ENCODE measurements at places on chromosomes 2 and 18.

DNA sequence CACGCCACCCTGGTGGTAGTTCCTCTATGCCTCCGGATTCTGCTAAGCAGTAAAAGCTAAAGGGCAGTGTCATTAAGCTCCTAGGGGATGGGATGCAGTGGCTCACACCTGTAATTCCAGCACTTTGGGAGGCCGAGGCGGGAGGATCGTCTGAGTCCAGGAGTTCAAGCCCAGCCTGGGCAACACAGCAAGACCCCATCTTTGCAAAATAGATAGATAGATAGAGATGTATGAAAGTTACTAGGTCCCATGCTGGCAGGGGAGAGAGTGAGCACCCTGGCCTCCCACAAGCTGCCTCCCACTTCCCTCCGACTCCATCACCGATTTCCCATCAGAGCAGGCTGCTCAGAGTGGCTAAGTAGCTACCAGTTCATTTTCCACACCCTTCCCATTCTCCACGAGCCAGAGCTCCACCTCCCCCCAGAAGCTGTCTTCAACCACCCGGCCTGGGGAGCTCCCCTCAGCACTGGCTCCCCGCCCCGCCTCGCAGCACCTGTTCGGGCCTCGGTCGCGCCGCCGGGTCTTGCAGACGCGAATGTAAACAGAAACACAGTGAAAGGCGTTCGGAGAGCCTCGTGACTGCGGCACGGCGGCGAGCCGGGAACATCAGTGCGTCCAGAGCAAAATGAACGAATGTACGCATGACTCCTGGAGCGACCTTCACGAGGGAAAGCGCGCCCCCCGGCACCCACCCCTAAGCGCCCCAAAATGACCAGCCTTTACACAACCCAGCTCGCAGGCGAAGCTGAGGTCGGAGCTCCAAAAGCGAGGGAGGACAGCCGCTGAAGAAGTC, 598 bp upstream of the CEP68 start:
- DNase-seq = peak; percentile 28

GRCh38 chr2:169507698-169508097, 1.8 kb upstream of the KLHL41 start:
- peak; percentile 41 for DNase-seq

DNA sequence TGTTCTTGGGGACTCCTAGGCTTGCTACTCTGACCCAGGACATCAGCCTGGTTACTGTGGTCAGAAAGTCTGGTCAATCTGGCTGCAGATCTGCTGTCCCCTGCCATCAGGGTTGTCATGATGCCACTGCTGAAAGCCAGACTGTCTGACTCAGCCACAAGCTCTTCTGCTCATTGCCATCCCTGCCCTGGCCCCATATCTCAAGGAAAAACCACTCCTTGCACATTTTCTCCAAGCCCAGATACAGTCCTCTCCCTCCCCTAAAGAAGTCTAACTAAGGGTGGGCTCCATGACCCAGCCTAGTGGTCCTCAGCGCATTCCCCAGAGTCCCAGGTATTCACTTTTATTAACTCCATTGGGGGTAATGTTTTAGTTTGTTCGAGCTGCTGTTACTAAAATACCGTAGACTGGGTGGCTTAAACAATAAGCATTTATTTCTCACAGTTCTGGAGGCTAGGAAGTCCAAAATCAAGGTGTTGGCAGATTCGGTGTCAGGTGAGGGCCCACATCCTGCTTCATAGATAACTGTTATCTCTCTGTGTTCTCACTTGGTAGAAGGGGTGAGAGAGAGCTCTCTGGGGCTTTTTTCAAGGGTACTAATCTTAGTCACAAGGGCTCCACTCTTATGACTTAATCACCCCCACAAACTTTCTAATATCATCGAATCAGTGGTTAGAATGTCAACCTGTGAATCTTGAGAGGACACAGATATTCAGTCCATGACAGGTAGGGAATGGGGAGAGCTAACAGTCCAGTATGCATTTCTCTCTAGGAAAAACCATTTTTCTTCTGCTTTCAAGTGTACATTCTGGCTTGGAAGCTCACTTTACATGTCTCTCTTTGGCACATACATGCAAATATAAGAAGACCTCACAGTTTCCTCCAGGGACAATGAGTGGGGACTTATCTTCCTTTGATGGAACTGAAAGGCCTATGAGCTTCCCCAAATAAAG, 94.8 kb upstream of the CXCR4 start:
- DNase-seq = no peak

DNA sequence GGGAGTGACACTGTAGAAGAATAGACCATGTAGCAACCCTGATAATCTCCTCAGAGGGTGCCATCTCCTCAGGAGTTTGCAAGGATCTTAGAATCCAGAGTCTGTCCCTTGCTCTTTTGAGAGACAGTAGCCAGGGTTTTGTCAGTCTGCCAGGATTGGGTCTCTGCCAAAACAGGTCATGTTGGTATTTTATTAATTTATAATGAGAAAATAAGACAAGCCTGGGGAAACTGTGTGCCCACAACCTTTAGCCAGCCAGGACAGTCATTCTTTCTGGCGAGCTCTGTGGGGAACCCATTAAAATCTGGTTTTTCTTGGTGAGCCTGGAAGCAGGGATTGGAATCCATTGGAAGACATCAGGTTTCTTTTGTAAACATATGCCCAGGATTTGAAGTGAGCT, 78.6 kb downstream of the PTPRM start:
- no peak for DNase-seq

GRCh38 chr18:72985686-72986085, 117.9 kb upstream of the NETO1 start:
- no peak for DNase-seq

GRCh38 chr2:196166876-196167275, 4.5 kb downstream of the STK17B start:
- DNase-seq = no peak

GRCh38 chr18:68177807-68178702, 536.9 kb downstream of the TMX3 start:
- DNase-seq = peak; percentile 84

GRCh38 chr18:44712025-44712424, 31.3 kb downstream of the SETBP1 start:
- no peak for DNase-seq

- DNase-seq = no peak
Observed at GRCh38 chr2:14928056-14928455, 295.5 kb downstream of the LRATD1 start.

DNA sequence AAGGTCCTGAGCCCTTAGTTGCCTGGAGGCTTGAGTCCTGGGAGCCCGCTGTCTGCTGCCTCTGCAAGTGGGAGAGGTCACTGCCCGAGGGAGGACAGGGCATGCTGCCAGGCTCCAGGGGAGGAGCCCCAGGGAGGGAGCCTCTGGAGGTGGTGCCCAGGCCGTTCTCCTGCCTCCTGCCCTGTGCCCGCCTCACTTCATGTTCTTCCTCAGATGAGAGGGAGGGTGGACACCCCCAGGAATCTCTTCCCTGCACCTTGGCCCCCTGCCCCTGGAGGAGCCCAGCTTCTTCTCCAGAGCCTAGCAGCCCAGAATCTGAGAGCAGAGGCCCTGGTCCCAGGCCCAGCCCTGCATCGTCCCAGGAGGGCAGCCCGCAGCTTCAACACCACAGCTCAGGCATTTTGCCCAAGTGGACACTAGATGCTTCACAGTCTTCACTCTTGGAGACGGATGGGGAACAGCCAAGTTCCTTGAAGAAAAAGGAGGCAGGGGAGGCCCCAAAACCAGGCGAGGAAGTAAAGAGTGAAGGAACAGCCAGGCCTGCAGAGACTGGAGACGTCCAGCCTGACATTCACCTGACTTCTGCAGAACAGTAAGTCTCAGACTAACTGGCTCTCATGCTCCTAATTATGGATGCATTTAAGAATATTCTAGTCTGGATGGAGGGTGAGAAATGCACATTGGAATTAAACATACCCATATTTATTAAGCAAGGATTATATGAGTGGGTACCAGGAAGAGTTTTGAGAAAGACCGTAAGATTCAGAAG, 12.1 kb downstream of the PSD4 start:
- DNase-seq = no peak

- DNase-seq = no peak
Observed at GRCh38 chr2:115386465-115386864, 944.0 kb downstream of the DPP10 start.

DNA sequence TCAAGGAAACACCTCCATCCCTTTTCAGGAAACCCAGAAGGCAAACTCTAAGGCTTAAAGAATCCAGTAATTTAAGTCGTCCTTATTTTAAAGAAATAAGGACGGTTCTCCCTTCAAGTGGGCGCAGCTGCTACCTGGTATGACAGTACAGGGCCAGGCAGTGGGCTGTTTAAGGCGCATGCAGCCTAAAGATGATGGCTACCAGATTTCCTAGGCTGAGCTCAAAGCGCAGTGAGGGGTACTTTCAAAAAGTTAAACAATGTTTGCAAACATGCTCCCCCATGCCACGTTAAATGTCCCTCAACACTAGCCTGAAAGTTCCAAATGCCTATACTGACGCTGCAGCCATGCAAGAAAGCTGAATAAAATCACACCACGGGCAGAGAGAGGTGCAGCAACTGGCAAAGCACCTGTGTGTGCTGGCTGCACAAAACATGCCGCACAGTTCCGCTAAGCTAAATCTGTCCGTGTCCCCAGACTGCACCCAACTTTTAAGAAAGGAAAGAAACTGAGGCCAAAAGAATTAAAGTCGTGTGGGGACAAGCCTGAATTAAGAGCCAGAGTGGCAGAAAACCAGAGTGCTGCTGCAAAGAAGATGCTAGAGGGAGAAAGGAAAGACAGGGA, 583 bp downstream of the HIBCH start:
- DNase-seq = no peak

DNA sequence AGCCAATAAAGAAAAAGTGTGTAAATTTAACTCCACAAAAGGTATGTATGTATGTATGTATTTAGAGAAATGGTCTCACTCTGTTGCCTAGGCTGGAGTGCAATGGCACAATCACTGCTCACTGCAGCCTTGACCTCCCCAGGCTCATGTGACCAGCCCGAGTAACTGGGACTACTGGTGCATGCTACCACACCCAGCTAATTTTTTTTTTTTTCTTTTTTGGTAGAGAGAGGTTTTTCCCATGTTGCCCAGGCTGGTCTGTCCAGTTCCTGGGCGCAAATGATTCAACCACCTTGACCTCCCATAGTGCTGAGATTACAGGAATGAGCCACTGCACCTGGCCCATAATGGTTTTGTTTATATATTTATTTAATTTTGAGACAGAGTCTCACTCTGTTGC, 67.1 kb downstream of the CERKL start:
- DNase-seq = no peak

DNA sequence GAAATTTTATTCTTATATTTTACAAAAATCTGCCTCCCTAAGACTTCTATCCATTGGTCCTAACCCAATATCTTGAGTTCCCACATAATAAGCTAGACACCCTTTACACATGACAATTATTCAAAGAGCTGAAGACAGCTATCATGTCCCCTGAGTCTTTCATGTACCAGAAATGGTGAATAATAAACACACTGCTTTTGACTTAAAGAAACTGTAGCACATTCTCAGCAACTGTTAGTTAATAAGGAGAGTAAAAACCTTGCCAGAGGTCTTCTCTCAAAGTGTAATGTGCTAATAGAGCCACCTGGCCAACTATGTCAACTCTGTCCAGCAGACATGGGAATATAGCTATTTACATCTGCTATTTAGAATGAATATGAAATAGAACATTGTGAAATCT, 109.7 kb upstream of the ARL5A start:
- no peak for DNase-seq

DNA sequence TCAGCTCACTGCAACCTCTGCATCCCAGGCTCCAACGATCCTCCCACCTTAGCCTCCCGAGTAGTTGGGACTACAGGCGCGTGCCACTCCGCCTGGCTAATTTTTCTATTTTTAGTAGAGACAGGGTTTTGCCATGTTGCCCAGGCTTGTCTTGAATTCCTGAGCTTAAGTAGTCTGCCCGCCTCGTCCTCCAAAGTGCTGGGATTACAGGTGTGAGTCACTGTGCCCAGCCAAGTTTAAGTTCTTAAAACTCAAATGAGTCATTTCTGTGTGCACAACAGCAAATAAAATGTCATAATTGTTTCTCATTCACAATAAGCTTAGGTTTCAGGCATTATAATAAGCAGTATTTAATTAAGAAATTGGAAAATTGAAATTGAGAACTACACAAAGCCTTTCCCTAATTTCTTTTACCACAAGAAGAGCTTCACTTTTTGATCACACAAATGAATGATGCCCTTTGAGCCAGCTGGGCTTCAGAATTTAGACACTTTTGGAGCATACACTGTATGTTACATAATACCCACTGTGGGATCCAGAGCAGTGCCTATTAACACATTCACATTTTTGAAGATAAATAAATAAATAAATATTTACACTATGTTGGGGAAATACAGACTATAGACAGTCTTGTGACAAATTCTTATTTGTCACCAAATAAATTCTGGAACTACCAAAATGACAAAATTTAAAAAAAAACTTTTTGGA, 8.6 kb upstream of the ME2 start:
- DNase-seq = no peak

DNA sequence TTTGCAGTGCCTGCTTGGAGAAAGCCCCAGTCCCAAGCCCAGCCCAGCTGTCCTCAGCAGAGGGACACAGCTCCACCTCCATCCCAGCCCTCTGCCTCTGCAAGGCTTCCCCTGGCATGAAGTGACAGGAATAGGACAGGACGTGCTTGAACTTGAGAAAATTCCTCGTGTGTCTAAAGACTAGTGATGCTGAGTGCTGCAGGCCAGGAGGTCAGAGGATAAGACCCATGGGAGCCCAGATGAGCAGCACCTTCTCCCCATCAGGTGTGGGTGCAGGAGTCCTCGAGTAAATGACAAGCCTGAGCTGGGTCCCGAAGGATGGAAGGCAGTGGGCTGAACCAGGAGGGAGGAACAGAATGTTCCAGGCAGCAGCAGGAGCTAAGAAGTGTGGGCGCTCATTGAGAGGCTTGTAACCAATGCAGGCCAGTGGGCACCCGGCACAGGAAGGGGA, 67.8 kb upstream of the UXS1 start:
- DNase-seq = no peak

DNA sequence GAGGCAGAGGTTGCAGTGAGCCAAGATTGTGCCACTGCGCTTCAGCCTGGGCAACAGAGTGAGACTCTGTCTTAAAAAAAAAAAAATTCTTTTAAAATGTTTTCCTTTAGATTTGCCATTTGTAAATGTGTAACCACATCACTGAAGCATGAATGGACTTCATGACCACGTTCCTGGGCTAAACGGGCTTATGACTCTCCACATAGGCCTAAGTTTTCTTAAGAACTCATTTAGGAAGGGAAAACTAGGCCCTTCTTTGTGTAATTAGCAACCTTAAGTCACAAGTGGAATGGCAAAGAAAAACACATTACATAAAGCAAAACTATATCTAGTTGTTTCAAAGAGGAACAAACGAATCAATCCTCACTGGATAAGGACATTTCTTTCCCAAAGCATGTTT, 99.5 kb downstream of the MEIS1 start:
- DNase-seq = no peak
